ENCODE measurements at places on chromosomes 7 and 10.
A peak's percentile ranks its signal among the peaks of the same experiment; 100 is the strongest.

DNA sequence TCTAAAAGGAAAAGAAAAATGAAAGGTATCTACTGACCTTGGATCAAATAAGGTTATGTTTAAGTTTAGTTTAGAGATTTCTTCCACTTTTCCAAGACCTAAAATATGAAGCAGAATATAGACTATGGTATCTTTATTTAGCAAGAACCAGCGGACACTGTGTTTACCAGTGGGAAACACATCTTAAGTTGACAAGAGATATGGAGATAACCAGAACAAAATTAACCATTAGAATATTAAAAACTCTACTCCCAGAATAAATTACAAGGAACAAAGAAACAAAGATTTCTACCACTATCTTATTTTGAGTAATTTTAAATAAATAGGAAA lies 86.9 kb downstream of the IMMP2L start:
- no peak for DNase-seq

DNA sequence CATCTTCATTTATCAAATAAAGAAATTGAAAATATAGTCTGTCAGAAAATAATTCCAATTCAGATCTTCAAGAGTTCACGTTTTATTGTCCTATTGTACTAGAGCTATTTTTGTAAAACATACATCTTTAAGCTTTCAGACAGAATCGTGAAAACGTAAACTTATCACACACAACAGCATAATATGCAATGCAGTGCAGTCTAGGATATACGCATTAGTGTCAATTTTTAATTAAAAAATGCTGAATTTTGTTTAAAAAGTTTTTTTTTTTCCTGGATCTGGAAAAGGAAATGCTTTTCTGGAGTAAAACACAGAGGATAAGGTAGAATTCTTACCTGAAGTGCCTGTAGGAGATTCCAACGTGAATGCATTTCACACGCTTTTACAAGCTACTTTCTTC lies 458.2 kb upstream of the KLF6 start:
- DNase-seq = no peak

- DNase-seq = peak; percentile 93
Measured at GRCh38 chr10:91551856-91552255, 81.0 kb downstream of the PPP1R3C start.

- peak; percentile 62 for DNase-seq
Measured at GRCh38 chr10:24513155-24513554, 210.5 kb downstream of the ARHGAP21 start.

DNA sequence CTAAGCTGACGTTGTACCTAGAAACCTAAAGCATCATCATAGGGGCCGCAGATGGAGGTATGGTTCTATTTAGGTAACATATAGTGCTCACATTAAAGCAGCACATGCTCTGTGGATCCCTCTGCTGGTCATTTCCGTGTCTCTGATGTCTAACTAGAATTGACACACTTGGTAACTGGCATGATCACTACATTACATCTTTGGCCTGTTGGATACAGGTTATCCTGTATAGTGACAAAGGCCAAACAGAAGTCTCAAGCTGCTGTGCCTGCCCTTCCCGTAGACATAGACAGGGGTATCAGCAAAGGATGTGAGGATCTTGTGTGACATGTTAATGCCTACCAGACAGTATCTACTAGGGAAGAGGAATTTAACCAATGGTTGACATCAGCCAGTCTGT lies 51.2 kb downstream of the KIF5B start:
- DNase-seq = peak; percentile 72

DNA sequence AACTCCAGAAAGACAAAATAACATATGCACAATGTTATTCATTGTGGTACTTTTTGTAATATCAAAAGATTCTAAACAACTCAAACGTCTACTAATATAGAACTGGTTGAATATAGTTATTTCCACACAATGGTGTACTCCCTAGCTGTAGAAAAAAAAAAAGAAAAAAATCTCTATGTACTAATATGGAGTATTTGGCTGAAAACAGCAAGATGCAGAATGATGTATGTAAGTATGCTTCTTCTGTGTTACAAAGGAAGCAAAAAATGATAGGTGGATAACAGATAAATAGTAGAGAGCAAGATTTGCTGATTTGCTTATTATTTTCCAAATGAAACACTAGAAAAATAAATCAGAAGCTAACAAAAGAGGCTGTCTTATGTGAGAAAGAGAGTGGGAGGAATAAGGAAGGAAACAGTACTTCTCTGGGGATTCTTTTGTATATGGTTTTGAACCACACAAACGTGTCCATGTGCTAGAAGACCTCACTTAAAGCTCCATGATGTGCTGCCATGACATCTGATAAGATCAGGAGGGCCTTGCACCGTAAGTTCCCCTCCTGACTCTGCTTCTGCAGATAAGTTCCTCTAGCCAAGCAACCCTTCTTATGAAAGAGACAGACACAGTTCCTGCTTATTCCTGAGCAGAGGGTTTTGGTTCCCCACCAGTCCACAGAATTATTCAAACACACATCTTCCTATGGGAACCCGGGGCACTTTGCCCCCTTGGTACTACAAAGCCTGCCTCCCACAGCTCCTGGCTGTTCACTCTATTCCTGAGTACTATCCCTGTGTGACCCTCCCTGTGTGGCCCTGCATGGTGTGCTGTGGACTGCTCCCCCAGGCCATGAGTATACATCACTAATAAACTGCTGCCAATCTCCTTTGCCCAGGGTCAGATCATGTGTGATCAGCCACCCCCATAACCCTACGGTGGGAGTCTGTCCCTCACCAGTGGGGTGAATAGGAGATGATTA lies 159.1 kb downstream of the CCDC71L start:
- DNase-seq = no peak

GRCh38 chr10:61120805-61121204 lies 176.8 kb upstream of the RHOBTB1 start:
- DNase-seq = no peak

DNA sequence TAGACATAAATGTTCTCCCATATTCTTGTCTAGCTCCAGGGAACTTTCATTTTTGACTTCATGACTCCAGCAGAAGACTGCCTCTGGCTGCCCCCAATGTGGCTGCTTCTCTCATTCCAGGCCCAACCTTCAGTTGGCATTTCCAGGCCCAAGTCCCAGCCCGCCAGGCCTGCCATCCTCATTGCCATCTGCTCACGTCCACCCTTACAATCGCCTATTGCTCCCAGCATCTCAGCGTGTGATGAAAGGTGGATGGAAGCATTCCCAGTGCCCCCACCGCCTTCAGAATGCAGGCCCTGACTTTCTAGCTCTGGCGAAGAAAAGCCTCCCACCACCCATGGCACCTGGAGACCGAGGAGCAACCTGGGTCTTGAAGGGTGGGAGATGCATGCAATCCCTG lies 132.1 kb upstream of the LANCL2 start:
- DNase-seq = no peak

DNA sequence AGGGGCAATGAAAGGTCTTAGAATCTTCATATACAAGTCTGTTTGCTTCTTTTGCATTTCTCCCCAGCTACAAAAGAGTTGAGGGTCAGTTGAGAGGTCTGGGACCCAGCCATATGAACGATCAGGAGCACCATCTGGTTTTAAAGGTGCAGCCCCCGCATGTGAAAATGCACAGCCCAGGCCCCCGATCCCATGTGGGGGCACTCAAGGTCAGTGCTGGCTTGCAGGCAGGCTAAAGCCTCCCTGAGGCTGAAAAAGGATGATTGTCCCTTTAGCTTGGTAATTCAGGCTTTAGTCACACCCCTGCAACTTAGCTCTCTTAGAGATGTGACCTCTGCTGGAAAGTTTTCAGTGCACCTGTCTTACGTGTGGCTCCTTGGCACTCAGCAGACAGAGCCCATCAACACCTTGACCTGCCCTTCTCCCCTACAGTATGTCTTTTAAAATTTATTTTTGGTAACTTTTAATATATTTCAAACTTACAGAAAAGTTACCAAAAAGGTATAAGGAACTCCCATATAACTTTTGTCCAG lies 80.1 kb upstream of the PDCD4 start:
- DNase-seq = no peak

DNA sequence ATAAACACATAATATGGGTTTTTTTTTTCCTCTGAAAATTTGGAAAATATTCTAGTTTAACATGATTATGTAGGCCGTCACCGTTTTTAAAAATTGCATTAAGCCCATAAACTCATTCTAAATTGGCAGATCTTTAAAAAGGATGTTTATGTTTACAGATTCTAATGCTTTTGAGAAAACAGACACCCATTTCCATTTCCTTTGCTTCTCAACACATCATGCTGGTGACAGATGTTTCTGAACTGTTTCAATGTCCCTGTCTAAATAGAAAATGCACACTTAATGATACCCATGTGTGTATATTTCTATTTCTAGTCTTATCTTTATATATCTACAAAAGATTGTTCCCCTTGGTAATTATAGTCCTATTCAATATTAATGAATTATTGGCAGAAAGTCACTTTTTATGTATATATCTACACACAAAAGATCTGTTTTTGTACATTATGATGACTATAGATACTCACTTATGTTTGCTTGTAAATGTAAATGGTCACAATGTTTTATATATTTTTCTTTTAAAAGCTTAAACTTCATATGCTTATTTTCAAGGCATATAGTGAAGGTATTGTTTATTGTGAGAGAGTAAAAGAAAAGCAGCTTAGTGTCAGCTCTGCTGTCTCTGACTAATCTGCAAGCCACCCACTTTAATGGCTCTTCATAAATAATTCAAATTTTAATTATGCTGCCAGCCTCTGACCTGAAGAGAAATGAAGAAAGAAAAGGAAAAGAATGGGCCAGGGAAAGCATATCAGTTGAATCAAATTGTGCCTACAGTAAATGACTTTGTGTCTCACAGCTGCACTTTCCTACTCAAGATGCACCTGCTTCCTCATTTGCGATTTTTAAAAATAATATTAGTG lies 179.4 kb downstream of the CACNA2D1 start:
- no peak for DNase-seq

DNA sequence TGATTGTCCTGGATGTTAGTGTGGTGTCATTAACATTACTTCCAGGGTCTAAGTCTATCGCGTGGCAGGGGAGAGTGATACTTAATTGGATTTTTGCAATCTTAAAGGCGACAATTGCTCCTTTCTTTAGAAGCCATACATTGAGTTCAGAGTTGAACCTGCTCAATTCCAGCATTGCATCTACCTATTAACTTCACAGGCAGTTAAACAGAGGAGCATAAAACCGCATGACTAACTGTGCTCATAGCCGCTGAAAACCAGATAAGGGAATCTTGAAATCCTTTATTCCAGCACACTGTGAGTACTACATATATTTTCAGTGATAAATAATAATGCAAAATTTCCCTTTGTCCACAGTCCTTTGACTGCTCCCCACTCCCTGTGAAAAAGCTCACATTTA lies 255.3 kb downstream of the STK31 start:
- DNase-seq = no peak

DNA sequence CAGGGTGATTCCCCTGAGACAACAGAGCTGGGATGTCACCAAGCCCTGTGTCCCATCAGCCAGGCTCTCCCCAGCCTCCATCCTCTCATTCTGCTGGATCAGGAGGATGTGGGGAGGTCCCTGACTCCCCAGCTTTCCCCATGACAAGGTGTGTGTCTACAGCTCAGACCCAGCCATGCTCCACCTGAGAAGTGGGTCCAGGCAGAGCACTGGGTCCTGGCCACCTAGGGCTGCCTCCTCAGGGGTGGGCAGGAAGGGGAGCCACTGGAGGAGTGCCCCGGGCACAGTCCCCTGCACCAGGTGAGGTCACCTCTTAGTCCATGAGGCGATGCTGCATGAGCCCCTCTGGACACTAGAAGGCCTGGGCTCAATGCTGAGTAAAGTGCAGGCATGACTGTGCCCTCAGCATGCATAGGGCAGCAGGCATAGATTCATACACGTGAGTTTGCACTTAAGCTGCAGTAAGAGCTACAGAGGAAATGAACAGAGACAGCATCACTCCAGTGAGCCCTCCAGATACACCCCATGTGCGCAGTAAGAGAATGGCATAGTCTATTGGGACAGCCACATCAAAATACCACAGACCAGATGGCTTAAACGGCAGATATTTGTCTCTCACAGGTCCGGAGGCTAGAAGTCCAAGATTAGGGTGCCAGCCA lies 48.3 kb downstream of the ALOX5 start:
- no peak for DNase-seq

GRCh38 chr7:86848226-86848625 lies 204.5 kb downstream of the GRM3 start:
- DNase-seq = no peak

GRCh38 chr7:47571331-47572093 lies 10.4 kb downstream of the TNS3 start:
- DNase-seq = peak; percentile 69

GRCh38 chr10:88004451-88004850 lies 141.0 kb downstream of the PTEN start:
- DNase-seq = peak; percentile 64

GRCh38 chr7:33143996-33144718 lies 14.8 kb downstream of the BBS9 start:
- DNase-seq = peak; percentile 80

GRCh38 chr7:44073664-44074348 lies 8.4 kb upstream of the PGAM2 start:
- DNase-seq = no peak

DNA sequence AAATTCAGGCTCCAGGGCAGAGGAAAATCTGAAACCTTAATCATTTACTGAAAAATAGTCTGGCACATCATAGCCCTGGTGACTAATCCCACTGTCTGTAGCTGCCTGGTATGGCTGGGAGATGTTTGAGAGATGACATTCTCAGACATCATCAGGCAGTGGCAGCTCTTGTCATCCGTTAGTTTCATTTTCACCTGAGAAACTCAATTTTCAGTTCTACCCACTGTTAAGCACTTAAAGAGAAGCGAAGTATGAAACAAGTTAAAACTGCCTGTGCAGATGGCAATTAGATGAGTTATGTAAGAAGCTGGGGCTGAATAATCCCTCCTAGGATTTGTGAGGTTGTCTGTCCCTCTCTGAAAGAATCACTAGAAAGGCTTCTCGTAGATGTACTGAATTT lies 150.2 kb downstream of the NSUN6 start:
- peak; percentile 46 for DNase-seq

GRCh38 chr10:52484206-52485065 lies 170.4 kb downstream of the DKK1 start:
- DNase-seq = no peak

GRCh38 chr10:4902571-4903011 lies 60.6 kb upstream of the AKR1C1 start:
- DNase-seq = peak; percentile 74
